ENCODE measurements at places on chromosomes 4 and X.
A peak's percentile ranks its signal among the peaks of the same experiment; 100 is the strongest.

GRCh38 chr4:163665521-163666331, 171.2 kb downstream of the TMA16 start:
- peak overlapping the region; percentile 55 for H3K4me3 ChIP-seq
- H3K27ac ChIP-seq = no peak overlapping the region
- no peaks in the 10 kb centered on the region for H3K27me3 ChIP-seq
- DNase-seq = no peak

- H3K4me1 ChIP-seq = no peaks in the 10 kb centered on the region
- H3K27ac ChIP-seq = no peak overlapping the region
- H3K27me3 ChIP-seq = no peaks in the 10 kb centered on the region
- DNase-seq = no peak
These were observed 143.8 kb downstream of the FANCB start for GRCh38 chrX:14729058-14729457.

GRCh38 chr4:155376387-155377268, at the start of gene MAP9:
MAP9 (minus strand) TSS chr4:155376965; CDS start chr4:155375850, 1,115 bp downstream.
- peak within 1 kb of the TSS; percentile 78 for H3K4me3 ChIP-seq
- H3K4me1 ChIP-seq = peaks cover 13% of the 10 kb centered on the region
- H3K27me3 ChIP-seq = no peaks in the 10 kb centered on the region
- peak; percentile 88 for DNase-seq
- H3K27ac ChIP-seq = peak within 1 kb of the TSS; percentile 77

DNA sequence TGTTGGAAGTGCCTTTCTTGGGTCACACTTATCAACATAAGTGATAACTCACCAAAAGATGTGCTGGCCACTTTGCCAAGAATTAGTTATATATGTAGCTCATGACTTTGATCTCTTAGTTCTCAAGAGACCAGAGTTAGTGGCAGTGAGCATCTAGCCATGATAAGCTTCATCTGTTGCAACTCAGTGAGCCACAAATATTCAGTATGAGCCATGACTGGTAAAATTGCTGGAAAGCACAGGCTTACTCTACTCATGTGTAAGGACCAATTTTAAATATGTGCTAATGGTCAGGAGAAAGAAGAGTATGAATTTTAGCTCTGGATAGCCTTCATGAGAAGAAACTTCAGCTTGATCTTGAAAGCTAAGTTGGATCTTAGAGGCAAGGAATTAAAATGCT, 59.4 kb upstream of the TLL1 start:
- H3K36me3 ChIP-seq = no peaks in the 10 kb centered on the region
- no peaks in the 10 kb centered on the region for H3K27me3 ChIP-seq
- H3K4me3 ChIP-seq = no peak overlapping the region
- no peak for DNase-seq

Data from CD4-positive, CD25-positive, alpha-beta regulatory T cell (primary cell).